NCI-H2171 treated with DMSO at 0.1 percent for 48 hours (cell line): ENCODE measurements at places on chromosomes 3 and 15.

- no peak for DNase-seq
Observed at GRCh38 chr3:16456784-16457415, 56.6 kb downstream of the RFTN1 start.

DNA sequence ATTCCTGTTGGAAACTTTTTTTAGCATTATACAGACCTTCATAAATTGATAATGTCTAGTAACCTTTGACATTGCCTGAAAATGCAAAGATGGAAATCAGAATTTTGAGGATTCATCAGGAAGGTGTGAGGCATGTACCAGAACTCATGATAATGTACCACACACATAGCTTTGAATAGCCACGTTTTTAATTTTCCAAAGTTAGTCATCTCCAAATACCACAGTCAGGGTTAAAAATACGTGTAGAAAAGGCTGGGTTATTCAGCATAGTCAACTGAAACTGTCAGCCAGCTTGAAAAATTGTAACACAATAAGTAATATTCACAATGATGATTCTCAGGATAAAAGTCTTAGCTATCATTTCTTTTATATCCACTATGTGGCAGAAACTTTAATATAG lies 102.0 kb upstream of the THRB start:
- no peak for DNase-seq

DNA sequence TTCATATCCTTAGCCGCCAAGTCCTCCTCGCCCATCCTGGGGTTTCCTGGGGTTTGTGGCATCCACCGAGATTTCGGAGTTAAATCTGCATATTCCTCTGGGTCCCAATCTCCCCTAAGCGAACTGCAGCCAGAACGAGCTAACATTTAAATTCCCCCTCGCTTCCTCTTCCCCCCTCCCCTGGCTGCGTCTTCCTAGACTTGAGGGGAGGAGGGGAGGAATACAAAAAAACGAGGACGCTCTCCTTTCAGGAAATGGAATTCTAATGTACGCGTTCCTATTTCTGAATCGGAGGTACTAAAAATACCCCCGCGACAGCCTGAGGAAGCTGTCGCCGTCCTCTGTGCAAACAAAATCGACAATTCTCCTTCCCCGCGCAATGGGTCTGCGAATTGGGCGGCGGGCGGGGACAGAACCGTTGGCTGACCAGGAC lies 5.6 kb downstream of the FEZF2 start:
- no peak for DNase-seq

- DNase-seq, result no peak
Observed at GRCh38 chr3:197753263-197753662, 3.6 kb downstream of the FYTTD1 start.

- DNase-seq, result no peak
Observed at GRCh38 chr3:195249057-195249770, 21.7 kb downstream of the XXYLT1 start.

DNA sequence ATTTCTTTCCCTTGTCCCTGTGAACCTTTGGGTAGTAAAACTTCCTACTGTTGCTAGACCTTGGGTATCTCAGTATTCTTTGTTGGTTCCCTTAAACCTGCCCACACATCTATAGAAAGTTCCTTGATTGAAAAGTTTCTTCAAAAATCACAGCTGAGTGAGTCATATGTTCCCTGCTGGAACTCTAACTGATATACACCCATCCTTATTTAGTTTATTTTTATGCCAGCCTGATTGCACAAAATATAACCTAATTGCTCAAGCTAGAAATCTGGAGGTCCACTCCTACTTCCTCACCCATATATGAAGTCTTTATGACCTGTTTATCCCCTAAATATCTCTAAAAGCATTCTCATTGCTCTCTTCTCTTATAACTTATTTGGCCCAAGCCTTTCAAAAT lies 13.7 kb upstream of the GJD2 start:
- no peak for DNase-seq

DNA sequence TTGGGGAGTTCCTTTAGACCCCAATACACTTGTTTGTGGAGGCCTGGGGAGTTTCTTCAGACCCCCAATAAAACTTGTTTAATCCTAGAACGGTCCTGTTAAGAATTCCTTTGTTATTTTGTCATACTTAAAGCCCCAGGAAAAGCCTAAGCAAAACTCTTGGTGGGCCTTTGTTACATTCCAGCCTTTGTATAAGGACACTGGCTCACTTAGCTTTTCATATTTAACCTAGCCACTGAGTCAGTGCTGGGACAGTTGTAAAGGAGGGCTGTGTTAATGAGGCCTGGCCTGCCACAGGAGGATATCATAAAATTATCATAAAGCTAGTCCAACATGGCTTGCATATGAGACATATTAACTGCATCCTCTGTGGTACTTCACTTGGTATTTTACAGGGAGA lies 760.1 kb downstream of the ZNF385D start:
- no peak for DNase-seq

- DNase-seq, result no peak
Observed at GRCh38 chr3:20043396-20043795, 3.1 kb downstream of the KAT2B start.

DNA sequence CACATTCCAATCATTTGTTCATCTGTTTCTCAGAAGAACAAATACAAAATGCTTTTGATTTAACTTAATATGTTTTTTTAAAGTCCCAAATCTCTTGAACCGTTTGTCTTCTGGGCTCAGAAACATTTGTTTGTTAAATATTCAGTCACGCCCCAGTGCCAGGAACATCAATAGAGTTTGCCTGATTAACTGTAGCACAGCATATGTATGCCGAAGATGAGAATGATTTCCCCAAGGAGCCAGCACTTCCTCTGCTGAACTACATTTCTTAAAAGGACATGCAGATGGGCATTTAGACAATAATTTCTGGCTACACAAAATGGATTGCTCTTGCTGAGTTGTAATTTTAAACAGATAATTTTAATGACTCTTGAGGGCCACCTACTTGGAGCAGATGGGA lies 191.6 kb upstream of the FAM3D start:
- peak; percentile 57 for DNase-seq

GRCh38 chr3:39166134-39166710 lies 12.8 kb upstream of the CSRNP1 start:
- DNase-seq, result no peak
